WTC11 (cell line): ENCODE measurements at places on chromosomes 5 and 9.

DNA sequence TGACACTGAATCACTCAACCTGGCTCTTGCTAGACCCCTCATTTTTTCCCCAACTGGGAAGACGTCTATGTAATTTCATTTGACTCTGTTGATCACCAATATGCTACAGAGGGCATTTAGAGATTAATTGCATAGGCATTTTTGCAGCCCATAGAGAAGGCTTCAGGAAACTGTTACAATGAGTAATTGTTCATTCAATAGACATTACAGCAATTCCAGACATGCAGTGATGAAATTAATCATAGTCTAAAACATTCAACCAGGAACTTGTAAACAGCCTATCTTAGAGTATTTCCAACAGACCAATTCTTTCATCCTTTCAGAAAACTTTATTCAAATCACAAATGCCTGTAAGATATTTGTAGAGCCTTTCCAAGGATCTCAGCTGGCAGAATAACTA, 122.3 kb downstream of the MARCHF11 start:
- DNase-seq, result no peak

GRCh38 chr5:168844922-168845296, 265.7 kb upstream of the PANK3 start:
- DNase-seq, result no peak

DNA sequence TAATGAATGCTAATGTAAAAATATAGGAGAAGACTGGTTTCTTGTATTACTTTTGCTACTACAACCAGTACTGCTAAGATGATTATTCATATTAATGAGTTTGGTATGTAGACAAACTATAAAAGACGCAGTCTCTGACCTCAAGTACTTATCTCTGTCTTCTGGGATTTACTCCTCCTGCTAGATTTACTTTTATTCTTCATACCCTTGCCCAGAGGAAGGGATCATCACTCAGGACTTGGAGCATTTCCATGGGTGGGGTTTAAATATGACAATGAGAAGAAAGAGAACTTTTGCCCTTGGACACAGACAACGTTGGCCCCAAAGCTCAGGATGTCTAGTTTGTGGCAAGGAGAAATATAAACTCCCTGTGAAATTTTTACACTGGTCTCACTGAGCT, 126.1 kb downstream of the BNC2 start:
- no peak for DNase-seq

- no peak for DNase-seq
These were observed 46.5 kb downstream of the CXXC5 start for GRCh38 chr5:139694556-139695177.

DNA sequence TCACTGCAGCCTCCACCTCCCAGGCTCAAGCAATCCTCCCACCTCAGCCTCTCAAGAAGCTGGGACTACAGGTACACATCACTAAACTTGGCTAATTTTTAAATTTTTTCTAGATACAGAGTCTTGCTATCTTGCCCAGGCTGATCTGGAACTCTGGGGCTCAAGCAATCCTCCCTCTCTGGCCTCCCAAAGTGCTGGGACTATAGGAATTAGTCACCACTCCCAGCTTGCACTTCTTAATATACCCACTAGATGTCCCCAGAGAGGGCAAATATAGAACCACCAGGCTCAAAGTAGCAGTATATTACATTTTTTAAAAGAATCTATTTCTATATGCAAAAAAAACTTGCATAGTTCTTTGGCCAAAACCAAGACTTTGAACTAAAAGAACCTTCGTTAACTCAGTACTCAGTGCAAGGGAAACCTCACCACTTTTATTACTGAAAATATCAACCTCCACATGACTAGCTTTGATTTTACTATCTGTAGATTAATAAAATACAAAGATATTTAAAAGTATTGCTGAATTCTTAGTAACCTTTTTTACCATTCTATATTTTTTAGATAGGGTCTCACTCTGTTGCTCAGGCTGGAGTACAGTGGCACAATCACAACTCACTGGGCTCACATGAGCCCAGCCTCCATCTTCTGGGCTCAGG, 25.8 kb upstream of the HSD17B3 start:
- no peak for DNase-seq

GRCh38 chr9:16387382-16387781, 483.1 kb downstream of the BNC2 start:
- DNase-seq, result no peak

DNA sequence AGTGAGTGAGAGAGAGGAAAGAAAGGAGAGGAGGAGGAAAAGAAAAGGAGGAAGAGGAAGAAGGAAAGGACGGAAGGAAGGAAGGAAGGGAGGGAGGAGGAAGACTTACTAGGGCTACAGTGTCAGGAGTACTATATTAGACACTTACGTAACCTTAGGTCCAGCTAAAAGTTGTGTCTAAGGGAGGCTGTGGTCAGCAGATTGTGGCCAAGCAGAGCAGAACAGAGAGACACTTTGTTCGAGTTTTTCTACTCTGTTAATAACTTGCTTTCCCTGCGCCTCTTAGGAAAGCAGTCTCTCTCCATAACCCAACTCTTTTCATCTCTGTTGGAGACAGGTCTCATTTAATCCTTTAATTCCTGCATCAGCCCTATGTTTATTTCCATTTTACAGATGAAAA, 138.9 kb downstream of the KCNN2 start:
- DNase-seq, result no peak

GRCh38 chr5:67156976-67157583, 39.5 kb downstream of the CD180 start:
- peak; percentile 26 for DNase-seq

DNA sequence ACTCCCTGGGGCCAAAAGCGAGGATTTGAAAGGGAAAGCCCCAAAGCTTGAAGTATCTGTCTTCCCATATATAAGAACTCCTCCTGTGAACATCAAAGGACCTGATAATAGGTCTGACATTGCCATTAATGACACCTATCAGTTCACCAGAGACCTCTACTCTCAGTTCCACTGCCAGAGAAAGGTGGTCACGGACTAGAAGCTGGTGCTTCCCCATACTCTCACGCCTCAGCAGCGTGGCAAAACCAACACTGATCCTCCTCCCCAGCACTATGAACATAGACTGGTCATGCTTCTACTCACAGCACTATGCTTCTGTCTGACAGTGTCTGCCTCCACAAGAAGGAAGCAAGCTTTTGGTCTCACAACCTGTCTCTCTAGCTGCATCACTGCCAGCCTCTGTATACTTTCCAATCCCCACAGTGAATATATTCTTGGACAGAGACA, 37.9 kb downstream of the NRG2 start:
- DNase-seq, result no peak

- no peak for DNase-seq
These were observed 60.2 kb downstream of the NRG2 start for GRCh38 chr5:139982975-139983240.

- DNase-seq, result no peak
These were observed 490.2 kb downstream of the TLE4 start for GRCh38 chr9:80061940-80062339.

DNA sequence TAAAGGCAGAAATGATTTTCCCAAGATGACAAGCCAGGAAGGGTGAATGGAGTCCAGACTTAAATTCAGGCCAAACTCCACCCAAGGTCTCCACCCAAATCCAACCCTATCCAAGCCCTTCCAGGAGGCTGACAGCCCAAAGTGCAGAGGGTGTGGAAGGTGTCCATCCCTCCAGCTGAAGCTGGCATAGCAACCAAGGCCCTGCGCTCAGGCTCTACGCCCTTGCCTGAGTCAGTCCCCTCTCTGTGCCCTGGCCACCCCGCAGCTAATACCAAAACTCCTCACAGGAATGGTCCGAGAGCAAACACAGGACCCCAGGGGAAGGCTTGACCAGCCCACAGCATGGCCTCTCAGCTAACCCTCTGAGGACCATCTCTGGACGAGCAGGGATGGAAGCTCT, 2.1 kb downstream of the SEPTIN8 start:
- no peak for DNase-seq

DNA sequence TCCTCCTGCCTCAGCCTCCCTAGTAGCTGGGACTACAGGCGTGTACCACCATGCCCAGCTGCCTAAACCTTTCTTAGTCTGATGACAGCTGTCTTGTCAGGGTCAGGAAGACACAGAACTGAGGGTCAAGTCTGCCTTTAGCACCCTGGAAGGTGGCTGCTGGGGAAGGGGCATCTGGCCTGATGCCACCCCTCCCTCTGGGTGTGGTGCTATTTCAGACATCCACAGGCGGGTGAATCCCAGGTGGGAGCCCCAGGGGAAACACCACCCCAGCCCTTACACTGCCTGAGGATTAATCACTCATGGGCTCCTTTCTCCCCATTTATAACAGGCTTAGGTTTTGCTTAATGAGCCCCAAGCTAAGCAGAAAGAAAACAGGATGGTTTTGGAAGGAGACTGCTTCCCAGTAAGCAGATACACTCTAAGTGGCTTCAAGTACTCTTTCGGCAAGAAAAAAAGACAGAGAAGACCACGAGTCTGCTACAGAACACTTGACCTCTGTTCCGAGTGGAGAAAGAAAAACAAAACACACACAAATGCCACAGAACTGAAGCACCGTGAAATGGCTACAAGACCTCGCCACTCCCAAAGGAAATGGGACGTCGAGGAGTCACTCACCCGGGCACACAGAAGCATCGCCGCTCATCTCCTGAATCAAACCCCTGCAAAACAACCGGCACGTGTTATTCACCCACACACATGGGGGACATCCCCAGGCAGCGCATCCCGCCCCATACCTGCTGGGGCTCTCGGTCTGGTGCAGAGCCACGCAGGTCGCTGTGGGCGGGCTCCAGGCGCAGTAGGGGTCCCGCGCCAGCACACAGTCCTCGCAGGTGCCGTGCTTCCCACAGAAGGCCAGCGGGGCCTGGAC, 62.4 kb downstream of the SECISBP2 start:
- no peak for DNase-seq
